ENCODE measurements at places on chromosomes 13 and 19. TPM values are rescaled to one million over a fixed set of nuclear protein-coding genes. Genes with fewer than 3 reads are reported as not detected.

Gene TIMM44
- polyA plus RNA-seq = 44.2 TPM

Gene GALP
- polyA plus RNA-seq = not detected

Gene HRC
- polyA plus RNA-seq = 38.8 TPM

Gene C19orf67
- not detected for polyA plus RNA-seq

Gene SLC8A2
- polyA plus RNA-seq = 0.41 TPM

Gene FPR1
- polyA plus RNA-seq = 0.78 TPM

Gene HSPB6
- polyA plus RNA-seq = 29.9 TPM

Gene ZSCAN22
- 3.5 TPM for polyA plus RNA-seq

- DNase-seq = no peak
Observed at GRCh38 chr13:42969565-42970172, 22.4 kb downstream of the EPSTI1 start.

- DNase-seq = no peak
Observed at GRCh38 chr13:48533961-48534600, 1.2 kb upstream of the RCBTB2 start.

GRCh38 chr13:31767175-31767900 lies 28.0 kb downstream of the RXFP2 start:
- no peak for DNase-seq

DNA sequence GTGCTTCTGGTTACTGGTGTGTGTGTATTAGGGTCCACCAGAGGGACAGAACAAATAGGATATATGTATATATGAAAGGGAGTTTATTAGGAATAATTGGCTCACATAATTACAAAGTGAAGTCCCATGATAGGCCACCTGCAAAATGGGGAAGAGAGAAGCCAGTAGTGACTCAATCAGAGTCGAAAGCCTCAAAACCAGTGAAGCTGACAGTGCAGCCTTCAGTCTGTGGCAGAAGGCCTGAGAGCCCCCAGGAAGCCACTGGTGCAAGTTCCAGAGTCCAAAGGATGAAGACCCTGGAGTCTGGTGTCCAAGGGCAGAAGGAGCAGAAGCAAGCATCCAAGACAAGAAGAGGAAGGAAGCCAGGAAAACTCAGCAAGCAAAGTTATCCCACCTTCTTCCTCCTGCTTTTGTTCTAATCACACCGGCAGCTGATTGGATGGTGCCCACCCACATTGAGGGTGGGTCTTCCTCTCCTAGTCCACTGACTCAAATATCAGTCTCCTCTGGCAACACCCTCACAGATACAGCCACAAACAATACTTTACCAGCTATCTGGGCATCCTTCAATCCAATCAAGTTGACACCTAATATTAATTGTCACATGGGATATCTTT lies 21.7 kb upstream of the SCEL start:
- no peak for DNase-seq

DNA sequence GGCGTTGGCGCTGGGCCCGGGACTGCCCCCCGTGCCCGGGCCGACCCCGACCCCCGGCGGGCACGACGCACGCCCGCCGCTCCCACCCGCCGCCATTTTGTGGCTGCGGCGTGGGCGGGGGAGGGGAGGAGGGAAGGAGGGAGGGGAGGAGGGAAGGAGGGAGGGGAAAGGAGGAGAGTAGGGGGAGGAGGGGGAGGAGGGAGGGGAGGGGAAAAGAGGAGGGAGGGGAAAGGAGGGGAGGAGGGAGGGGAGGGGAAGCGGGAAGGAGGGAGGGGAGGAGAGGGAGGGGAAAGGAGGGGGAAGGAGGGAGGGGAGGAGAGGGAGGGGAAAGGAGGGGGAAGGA lies at the start of gene BTBD2:
TSS of gene BTBD2 (minus strand) at position 107 of the 343 bp plus-strand sequence. CDS start at position 96, 11 bp downstream.
- no peak for DNase-seq

Measured in left renal cortex interstitium (tissue), 4 donors.